ENCODE measurements at places on chromosomes 5 and 9. TPM values are rescaled to one million over a fixed set of nuclear protein-coding genes. Genes with fewer than 3 reads are reported as not detected.

Gene SNAPC3
- total RNA-seq: 43.3 TPM

Gene EPB41L4A
- 0.54 TPM for total RNA-seq

Gene SLC6A18
- total RNA-seq: not detected

Gene MTMR12
- total RNA-seq: 12.8 TPM

DNA sequence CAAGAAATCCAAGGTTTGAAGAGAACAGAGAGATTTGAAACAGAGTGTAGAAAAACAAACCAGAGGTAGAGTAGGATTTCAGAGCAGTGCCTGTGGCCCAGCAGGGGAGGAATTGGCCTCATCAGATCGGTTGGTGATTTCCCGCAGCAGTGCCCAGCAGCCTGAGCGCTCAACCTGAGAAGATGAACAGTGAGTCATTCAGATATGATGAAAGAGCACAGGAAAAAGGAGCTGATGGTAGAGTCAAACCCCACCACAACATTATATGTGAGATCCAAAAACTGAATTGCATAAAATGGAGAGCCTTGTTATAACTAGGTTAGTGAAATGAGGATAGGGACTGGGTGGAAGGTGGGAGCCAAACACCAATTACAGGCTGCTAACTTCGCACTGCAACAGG, 248.9 kb downstream of the PIK3R1 start:
- DNase-seq: no peak

DNA sequence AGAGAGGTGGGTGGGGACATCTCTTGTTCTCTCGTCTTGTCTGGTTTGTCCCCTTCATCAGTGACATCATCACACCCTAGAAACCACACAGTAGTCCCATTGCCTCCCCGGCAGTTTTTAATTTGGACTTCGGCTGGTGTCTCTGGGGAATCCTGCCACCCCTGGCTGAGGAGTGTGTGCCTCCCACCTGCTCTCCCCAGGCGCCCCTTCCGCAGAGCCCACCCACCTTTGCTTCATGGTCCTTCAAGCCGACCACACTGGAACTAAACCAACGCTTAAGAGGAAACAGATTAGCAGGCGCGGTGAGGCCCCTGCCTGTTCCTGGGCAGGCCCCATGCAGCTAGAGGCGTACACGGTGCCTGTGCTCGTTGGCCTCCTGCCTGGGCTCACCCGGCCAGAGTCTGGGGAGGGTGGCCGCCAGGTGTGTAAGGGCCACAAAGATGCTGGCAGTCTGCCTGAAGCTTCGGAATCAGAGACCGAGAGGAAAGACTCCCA, 107.6 kb upstream of the SPRY4 start:
- no peak for DNase-seq

GRCh38 chr5:136332223-136333015, 32.9 kb downstream of the TRPC7 start:
- DNase-seq: no peak

DNA sequence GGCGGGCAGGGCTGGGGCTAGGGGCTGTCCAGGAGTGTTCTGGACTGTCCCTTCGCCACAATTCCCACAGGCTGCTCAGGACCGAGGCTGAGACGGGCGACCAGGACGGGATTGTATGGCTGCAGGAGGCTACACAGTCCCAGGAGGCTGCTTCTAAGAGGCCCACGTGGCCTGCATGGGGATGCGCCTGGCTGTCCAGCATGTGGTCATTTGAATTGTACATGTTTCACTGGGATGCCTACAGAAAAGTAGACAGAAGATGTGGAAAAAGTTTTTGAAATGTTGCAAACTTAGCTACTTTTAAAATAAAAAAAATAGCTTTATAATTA, 32.6 kb upstream of the SPTLC1 start:
- peak; percentile 6 for DNase-seq

- no peak for DNase-seq
These were observed 7.3 kb downstream of the IRX1 start for GRCh38 chr5:3602785-3603502.

DNA sequence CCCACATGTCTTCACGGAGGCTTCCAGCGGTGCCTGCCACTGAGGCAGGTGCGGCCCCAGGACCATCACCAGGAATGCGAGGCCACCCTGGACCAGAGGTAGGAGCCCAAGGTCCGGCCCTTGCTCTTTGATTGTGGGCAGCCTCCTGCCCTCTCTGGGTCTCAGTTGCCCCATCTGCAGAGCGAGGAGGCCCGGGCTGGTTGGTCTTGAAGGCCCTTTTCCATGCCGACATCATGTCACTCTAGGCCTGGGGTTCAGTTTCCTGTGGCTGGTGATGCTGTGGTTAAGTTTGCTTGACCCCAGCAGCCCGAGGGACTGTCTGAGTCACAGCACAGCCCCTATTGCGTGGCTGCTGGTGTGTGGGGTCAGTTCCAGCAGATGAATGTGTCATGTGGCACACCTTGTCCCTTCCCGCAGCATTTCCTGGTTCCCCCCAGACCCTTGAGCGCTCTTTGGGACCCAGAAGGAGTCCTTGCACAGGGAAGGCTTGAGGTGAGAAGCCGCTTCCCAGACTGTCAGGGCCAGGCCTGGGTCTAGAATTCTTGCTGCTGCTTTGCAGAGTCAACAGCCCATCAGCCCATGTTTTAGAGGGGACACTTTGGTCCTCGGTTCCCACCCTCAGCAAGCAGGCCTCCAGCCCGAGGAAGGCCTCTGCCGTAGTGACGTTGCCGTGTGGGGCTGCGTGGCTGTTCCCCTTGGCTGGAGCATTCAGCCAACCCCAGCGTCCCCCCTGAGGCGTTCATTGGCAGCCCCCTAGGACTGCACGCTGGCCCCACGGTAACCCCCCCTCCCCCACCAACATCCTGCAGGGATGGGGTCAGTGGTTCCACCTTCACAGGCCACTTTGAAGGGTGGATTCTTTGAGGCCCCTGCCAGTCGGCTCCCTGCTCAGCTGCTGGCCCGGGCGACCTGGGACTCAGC, 31.0 kb upstream of the HMCN2 start:
- no peak for DNase-seq

DNA sequence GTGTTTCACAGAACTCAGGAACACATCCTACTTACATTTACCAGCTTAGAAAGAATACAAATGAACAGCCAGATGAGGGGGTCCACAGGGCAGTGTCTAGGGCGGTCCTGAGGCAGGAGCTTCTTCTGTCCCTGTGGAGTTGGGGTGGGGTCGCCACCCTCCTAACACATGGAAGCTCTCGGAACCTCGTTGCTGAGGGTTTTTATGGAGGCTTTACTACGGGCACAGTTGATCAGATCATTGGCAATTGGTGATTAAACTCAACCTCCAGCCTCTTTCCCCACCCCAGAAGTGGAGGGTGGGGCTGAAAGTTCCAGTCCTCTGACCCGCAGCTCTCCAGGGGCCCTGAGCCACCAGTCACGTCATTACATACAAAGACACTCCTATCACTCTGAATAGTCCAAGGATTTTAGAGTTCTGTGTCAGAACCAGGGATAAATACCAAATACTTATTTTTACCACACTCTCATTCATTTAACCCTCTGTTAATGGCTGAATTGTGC, 156.9 kb downstream of the COL23A1 start:
- DNase-seq: no peak

GRCh38 chr5:122121479-122122465, 7.6 kb upstream of the ZNF474 start:
- no peak for DNase-seq
